ENCODE measurements at places on chromosomes 13 and 19. TPM values are rescaled to one million over a fixed set of nuclear protein-coding genes. Genes with fewer than 3 reads are reported as not detected.

The BEST2 gene
- not detected for total RNA-seq

The KCNN4 gene
- total RNA-seq, result 0.51 TPM

The PCP2 gene
- not detected for total RNA-seq

DNA sequence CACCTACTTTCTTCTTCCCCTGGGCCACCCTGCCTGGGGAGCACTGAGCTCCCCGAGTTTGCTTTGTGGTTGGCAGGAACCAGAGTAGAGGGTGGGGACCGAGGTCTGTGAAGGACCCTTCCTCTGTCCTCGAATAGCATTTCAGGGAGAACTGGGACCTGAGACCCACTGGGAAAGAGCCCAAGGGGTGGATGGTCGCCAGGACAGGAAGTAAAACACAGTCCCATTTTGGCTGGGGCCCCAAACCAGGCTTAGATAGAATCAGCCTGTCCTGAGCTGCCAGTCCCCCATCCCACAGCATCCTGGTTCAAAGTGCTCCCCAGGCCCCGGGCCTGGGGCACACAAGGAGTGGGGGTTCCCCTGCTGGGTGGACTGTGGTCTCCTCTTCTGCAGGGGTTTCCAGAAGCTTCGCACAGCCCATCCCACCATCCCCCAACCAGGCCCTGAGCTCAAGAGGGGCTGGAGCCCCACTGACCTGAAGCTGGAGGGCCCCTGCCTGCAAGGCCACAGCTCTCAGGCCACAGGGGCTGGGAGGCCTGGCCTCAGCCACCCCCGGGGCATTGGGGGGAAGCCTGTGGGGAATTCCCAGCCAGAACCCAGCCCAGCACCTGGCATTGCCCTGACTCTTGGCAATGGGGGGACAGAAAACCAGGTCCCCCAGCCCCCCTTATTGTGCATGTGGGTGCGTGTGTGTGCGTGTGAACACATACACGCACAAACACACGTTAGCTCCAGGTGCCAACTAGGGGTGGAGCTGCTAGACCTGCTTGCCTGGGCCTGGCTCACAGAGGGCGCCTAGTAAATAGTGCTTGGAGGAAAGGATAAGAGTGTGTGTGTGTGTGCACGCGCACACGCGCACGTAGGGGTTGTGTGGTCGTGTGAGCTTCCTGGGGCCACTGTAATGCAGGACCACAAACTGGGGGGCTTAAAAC, 995 bp upstream of the MKNK2 start:
- DNase-seq, result peak; percentile 18

DNA sequence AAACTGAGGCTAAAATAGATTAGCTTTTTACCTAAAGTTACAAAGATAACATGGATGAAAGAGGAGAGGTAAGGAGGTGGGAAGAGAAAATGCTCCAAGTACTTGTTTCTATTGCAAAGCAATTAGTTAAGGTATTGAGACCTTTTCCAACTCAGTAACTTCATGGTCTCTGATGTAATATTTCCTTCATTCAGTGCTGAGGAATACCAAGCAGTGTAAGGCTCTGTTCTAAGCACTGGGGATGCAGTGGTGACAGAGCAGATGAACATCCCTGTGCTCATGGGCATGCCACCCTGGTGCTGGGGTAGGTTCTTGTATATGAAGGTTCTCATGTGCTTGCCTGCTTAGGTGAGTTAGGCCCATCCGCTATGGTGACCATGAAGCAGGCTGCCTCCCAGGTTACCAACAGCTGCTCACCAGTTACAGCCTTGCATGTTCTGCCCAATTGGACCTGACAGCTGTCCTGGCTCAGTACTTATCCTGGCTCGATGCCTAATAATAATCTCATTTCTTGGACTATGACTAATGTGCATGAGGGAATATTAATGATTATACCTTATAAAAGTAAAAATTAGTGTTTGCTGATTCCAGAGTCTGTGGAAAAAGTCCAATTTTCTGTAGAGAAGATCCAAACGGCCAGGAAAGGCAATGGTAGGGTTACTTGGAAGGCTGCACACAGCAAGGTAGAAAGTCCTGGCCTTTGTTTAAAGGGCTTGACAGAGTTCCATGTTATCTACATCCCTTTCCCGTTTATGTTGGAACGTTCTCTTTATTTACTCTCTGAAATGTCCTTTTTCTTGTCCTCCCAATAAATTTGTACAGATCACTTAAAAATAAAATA, 48.3 kb downstream of the LATS2 start:
- peak; percentile 44 for DNase-seq

DNA sequence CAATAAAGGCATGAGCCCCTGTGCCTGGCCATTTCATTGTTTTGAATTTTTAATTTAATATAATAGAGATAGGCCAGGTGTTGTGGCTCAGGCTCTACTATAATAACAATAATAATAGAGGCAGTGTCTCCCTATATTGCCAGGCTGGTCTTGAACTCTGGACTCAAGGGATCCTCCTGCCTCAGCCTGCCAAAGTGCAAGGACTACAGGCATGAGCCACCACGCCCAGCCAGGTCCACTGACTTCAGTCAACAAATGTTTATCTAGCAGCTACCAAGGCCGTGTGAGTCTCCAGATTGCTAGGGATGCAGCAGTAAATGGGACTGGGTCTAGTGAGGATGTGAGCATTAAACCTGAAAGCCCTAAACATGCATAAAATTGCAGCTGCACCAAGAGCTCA, 13.8 kb upstream of the ILF3 start:
- no peak for DNase-seq

DNA sequence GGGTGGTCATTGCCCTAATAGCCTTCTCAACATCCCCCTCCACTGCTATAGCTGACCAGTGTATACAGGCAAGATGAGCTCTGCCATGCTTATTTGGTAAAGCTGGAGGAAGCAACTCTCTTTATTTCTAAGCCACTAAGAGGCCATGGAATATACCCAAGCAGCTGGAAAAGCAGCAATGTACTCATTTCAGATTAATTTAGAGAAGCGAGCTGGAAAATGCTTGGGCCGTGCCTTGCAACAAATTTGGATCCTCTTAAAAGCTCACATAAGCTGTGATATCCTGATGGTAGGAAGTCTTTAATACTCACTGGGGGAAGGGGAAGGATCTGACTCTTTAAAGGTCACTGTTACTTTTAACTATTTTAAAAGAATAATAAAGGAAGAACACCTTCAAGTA, 77.8 kb downstream of the TEX26 start:
- DNase-seq, result no peak

DNA sequence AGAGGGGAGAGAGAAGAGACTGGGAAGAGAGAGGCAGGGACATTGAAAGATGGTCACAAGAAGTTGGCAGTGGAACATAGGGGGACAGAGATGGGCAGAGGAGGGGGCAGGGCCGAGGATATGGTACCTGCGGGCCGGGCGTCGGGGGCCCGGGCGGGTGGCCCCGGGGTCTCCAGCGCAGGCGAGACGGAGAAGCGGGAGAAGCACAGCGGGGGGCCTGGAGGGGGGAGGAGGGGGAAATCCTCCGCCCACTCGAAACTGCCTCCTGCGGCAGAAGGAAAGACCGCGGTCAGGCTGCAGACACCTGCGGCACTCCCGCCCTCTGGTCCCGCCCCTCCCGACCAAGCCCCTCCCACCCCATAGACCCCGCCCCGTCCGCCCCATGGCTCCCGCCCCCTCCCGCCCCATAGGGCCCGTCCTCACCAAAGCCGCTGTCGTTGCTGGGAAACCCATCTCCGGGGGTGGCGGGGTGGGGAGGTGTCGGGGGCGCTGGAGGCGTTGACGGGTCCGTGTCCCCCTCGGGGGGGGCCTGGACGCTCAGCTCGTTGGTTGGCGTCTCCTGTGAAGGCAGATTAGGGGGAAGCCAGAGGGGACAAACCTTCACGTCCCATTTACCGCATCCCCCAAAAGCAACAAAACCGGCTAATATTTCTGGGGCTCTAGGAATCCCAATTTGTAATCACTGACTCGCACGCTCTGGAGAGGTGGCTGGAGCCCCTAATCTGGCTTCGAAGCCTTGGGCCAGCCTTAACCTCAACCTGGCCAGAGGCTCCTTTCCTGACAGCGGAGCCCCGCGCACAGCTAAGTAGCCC, 20.4 kb downstream of the LMTK3 start:
- no peak for DNase-seq

DNA sequence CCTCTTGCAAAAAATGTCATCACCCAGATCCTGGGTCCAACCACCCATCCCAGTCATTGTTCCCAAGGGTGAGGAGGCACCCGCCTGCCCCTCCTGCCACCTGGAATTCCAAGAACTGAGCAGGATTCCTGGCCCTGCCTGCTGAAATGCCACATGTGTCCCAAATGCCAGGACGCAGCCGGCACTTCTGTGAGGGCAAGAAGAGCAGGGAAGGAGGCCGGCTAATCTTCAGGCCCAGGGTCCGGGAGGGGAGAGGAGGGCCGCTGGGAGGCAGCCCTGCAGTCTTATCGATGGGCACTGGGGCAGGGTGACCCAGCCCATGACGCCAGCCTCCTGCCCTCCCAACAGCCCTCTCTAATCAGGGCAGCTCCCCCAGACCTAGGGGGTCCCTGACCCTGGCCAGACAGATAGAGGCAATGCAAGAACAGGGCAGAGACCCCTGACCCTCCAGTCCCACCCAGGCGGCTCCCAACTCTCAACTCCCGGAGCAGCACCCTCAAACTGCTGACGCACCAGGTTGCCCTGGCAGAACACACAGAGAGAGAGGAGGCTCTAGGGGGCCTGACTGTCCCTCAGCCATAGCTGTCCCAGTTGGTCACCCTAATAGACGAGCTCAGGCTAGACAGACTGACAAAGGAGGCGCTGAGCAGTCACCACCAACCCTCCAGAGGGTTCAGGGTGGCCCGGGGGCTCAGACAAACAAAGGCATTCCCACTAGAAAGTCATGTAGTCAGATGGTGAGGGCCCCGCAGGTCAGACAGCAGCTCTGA, 1.5 kb downstream of the MFSD12 start:
- no peak for DNase-seq

DNA sequence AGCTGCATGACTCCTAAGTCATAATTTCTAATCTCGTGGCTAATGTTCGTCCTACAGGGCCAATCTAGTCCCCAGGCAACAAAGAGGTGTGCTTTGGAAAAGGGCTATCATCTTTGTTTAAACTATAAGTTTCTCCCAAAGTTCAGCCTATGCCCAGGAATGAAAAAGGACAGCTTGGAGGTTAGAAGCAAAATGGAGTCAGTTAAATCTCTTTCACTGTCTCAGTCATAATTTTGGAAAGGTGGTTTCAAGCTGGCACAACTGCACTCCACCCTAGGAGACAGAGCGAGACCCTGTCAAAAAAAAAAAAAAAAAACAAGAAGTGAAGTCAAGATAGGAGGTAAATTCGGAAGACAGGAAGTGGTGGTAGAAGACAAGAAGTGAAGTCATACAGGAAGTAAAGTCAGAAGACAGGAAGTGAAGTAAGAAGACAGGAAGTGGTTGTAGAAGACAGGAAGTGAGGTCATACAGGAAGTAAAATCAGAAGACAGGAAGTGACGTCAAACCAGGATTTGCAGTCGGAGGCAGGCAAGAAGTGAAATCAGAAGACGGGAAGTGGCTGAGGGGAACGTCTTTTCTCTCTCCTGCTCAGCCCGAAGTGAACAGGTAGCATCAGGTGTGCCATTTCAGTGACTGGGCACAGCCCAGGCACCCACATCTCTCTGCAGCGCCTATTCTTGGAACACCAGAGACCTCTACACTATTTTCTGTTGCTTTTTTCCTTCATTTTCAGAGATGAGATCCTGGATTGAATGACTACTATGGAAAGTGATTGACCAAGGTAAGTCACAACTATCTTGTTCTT, 32.2 kb downstream of the GP6 start:
- peak; percentile 19 for DNase-seq

DNA sequence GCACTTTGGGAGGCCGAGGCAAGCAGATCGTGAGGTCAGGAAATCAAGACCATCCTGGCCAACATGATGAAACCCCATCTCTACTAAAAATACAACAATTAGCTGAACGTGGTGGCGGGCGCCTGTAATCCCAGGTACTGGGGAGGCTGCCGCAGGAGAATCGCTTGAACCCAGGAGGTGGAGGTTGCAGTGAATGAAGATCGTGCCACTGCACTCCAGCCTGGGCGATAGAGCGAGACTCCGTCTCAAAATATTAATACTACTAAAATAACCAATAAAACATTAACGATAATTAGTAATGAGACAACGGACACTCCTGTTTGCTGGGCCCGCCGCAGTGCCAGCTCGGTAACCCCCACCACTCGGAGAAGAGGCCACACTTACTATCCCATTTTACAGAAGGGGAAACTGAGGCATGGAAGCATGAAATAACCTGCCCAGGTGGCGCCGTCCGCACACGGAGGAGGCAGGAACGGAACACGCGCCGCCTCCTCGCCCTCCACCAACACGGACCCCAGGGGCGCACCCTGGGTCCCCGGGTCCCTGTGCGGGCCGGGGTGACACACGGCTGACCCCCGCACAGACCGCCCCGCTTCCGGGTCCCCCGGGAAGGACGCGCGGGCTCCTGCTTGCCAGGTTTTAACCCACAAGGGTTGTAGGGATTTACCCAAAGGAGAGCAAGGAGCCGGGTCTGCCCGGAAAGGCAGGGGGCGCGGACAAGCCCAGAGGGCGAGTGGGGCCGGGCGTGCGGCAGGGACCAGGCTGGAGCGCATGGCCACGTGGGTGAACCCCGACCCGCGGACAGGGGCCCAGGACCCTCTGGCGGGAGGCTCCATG, 1.6 kb downstream of the R3HDM4 start:
- no peak for DNase-seq

DNA sequence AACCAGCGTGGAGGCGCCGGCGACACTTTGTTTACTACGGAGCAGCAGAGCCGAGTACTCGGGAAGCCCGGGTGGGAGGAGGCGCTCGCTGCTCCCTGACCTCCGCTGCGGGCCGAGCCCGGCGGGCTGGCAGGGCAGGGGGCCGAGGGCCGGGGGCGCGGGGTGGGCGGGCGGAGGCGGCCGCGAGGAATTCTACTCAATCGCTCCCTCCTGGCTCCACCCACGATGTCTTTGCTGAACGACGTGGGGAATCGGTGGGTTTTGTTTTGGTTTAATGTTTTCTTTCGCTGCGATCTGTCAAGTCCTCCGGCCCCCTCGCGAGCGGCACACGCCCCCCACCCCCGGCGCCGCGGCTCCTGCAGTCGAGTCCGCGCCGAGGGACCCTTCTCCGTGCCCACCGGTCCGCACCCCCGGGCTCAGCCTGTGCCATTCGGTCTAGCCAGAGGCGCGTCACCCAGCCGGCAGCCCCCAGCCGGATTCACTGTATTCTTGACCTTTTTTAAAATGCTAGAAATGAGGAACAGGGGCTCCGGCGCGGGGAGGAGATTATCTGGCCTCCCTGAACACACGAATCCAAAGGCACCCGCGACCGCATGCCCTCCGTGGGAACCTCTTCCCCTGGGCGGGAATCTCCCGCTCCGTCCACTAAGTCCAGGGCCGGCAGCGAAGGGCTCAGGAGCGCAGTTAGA, 636 bp upstream of the FOXO1 start:
- DNase-seq, result no peak

DNA sequence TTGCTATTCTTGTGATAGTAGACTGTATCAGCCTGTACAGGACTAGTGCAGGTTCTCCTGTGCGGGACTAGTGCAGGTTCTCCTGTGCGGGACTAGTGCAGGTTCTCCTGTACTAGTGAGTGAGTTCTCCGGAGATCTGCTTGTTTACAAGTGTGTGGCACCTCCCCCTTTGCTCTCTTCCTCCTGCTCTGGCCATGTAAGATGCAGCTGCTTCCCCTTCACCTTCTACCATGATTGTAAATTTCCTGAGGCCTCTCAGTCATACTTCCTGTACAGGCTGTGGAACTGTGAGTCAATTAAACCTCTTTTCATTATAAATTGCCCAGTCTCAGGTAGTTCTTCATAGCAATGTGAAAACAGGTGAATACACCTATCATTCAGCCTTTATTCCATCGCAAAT, 289.6 kb downstream of the TEX29 start:
- DNase-seq, result peak; percentile 17

Measured in dermis blood vessel endothelial cell (primary cell).